ENCODE measurements at places on chromosomes 2 and 18.

DNA sequence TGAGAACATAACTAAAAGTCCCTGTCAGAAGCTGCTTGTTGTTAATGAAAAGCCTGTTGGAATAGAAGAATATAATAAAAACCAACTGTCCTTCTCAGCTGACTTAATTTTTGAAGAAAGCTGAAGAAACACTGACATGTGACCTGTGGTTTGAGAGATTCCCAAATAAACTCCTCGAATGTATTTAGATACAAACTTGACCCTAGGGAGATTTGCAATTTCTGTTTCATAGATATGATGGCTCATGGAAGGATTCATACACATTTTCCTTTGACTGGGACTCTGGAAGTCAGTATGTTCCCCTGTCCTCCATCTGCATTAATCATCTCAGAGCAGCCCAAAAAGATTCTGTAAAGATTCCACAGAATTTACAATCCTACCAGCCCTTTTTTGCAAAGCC lies 195.1 kb downstream of the TMEM247 start:
- no peak for DNase-seq

GRCh38 chr18:10142056-10142455 lies 228.2 kb downstream of the VAPA start:
- DNase-seq = no peak

- no peak for DNase-seq
Observed at GRCh38 chr18:43572163-43572562, 294.9 kb upstream of the SYT4 start.

GRCh38 chr2:45070113-45070652 lies 60.9 kb upstream of the SIX2 start:
- no peak for DNase-seq

GRCh38 chr18:79942786-79943607 lies 8.5 kb downstream of the SLC66A2 start:
- DNase-seq = no peak

GRCh38 chr2:166539340-166540162 lies 45.5 kb upstream of the SCN7A start:
- DNase-seq = no peak

GRCh38 chr2:101387151-101387834 lies at the start of gene CREG2:
CREG2 (minus strand) TSS chr2:101387503; CDS start chr2:101387457, 46 bp downstream.
- DNase-seq = peak; percentile 19

GRCh38 chr2:236041616-236042015 lies 126.6 kb downstream of the GBX2 start:
- no peak for DNase-seq

DNA sequence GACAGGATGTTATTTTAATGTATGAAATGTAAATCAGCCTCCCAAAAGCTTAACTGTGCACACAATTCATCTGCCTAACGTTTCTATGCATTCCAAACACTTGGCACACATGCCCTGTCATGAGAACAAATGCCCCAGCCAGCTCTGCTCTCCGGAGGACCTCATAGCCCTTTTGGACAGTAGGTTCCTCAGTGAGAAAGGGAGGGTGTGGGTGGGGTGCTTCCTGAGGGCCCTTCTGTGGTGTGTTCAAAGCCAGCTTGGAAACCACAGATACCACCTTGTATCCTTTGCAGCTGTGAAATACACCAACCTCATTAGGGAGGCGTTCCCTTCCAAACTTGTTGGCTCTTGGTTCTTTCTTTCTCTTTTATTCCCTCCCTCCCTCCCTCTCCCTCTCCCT lies 102.2 kb upstream of the ASB18 start:
- DNase-seq = no peak

DNA sequence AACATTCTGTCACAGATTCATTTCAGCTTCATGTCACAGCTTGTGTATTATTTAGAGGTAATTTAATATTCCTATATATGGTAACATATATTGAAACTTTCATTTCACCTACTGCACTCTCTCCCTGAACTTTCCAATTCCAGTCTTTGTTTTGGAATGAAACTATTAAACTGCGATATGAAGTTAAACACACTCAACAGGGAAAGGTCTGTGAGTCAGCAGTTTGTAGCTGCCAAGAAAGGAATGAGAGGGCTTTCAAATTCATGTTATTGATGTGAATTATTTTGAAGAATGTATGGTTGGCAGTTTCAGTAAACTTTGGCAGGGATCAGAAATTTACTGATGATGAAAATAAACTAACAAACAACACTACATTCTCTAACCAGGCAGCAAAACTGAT lies 148.3 kb downstream of the HNMT start:
- DNase-seq = no peak

DNA sequence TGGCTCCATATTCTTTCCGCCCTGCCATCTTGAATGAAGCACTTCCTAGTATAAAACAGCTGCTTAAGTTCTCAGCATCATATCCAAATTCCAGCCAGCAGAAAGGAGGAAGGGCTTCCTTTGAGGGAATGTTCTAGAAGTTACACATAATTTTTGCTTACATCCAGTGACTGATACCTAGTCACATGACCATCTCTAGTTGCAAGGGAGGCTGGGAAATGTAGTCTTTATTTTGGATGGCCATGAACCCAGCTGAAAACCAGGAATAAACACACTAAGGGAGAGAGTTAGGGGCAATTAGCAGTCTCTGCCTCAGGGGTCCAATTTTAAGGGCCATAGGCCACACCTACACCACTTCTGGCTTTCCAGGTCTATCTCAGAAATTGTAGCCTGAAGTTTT lies 57.8 kb upstream of the LMAN1 start:
- no peak for DNase-seq

- no peak for DNase-seq
Observed at GRCh38 chr18:22191923-22192322, 22.5 kb downstream of the GATA6 start.

- DNase-seq = no peak
Observed at GRCh38 chr2:158385646-158386045, 70.9 kb downstream of the CCDC148 start.

GRCh38 chr18:48661421-48661820 lies 122.6 kb downstream of the CTIF start:
- no peak for DNase-seq

DNA sequence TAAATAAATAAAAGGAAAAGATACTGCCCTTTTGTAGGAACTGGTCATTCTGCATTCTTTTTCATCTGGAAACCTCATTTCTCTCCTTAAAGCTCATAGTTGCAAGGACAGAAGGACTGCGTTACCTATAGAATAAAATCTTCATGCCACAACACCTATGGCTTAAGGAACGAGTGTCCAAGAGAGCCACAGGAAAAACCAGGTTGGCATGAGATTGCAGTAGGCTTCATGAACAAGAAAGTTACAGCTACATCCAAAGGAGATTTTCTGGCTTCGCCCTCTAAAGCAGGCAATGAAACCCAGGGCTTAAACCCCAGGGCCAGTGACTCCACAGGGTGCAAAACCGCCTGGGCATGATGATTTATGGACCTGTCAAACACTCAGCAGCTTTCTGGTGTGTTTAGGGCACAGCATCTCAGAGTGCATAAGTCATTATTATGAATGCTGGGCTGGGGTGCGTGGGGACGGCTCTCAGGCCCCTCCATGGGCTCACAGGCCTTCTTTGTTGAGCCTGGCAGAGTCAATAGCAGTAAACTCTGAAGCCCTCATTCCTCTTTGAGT lies 30.7 kb upstream of the PIEZO2 start:
- DNase-seq = no peak

DNA sequence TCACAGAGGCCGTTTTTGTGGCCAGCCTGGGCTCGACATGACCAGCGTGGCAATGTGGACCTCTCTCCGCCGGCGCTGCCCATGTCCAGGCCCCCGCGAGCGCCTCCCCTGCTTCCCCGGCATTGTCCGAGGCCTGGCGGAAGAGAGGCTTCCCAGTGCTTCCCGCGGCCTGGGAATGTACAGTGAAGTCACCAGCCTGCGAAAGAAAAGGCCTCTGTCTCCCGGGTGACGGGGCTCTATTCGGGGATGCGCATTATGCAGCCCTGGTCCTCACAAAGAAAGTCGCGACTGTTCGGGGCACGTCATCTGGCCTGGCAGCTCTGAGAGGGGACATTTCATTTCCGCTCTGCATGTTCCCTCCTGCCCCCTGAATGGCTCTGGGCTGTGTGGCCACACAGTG lies 109.2 kb upstream of the AGAP1 start:
- DNase-seq = no peak

DNA sequence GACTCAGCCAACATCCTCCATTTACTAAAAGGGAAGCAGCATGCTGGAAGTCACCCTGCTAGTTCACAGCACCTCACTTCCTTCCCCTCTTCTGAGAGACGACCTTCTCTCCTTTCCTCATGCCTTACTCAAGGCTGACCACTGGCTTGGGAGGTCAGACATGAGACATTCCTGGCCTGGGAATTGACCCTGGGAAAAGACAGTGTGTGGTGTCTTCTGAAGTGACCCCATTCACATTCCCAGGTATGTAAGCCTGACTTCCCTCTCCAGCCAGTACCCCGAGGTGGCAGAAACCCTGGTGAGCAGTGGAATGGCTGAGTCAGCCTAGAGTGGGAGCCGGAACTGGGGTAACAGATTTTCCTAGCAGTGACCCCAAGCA lies 92.4 kb downstream of the PLB1 start:
- DNase-seq = no peak

DNA sequence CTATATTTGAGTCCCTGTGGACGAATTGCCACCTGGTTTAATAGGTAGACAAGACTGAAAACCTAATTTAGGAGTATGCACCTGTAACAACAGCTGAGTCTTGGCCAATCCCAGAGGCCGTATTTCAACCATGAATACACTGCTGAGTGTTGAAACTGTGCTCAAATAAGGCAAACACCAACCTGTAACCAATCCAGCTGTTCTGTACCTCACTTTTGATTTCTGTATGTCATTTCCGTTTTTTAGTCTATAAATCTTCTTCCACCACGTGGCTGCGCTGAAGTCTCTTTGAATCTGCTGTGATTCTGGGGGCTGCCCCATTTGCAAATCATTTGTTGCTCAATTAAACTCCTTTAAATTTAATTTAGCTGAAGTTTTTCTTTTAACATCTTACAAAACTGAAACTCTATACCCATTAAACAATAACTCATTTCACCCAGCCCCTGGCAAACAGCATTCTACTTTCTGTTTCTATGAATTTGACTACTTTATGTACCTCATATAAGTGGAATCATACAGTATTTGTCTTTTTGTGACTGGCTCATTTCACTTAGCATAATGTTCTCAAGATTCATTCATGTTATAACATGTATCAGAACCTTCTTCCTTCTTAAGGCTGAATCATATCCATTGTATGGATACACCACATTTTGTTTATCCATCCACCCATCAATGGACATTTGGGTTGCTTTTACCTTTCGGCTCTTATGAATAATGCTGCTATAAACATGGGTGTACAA lies 7.5 kb upstream of the YPEL5 start:
- no peak for DNase-seq

GRCh38 chr18:50627594-50628532 lies 68.0 kb downstream of the MAPK4 start:
- no peak for DNase-seq

- no peak for DNase-seq
Observed at GRCh38 chr2:69932596-69932922, 17.6 kb downstream of the MXD1 start.

- no peak for DNase-seq
Observed at GRCh38 chr2:33146102-33146501, 199.3 kb downstream of the LTBP1 start.

DNA sequence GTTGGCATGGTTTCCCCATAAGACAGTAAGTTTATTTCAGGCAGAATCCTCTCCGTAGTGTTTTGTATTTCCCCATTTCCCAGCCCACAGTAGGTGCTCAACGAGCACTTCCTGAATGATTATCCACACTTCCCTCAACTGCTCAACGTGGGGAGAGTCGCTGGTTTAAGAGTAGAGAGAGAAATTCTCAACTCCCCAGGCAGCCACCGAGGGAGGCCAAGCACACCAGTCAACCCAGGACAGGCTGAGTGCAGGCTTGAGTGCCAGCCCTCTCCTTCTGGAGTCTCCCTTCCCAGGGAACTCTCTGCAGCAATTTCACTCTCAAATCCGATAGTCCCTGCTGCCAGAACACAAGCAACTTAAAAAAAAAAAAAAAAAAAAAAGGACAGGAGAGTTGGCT lies 92.0 kb upstream of the LMAN1 start:
- no peak for DNase-seq

DNA sequence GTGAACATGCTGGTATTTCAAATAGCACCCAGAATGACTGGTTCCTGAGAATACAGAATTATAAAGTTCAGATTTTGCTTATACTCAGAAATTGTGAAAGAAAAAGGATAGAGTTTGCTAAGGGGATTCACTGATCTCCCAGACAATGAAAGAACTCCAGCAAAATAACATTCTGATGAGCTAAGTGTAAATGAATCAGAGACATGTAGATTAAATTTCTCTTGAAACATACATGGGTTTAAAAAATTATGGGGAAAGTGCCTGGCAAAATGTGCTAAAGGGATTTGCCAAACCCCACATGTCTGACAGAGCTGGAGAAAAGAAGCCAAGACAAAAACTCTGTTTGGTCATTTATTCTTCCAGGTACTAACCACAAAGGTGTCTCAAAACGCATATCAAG lies 116.3 kb downstream of the FTCDNL1 start:
- DNase-seq = no peak

All from stimulated activated CD8-positive, alpha-beta memory T cell treated with anti-CD3 and anti-CD28 coated beads, Interleukin-7, amount 100 ng/mL, for 1 hour (primary cell).